ENCODE measurements at places on chromosomes 3 and 15.

GRCh38 chr3:69385723-69386555, at the start of gene FRMD4B:
FRMD4B (minus strand) TSS chr3:69386088; CDS start chr3:69385989, 99 bp downstream.
- peak; percentile 38 for DNase-seq

- no peak for DNase-seq
These were observed 40.2 kb downstream of the IRAK2 start for GRCh38 chr3:10204921-10205320.

DNA sequence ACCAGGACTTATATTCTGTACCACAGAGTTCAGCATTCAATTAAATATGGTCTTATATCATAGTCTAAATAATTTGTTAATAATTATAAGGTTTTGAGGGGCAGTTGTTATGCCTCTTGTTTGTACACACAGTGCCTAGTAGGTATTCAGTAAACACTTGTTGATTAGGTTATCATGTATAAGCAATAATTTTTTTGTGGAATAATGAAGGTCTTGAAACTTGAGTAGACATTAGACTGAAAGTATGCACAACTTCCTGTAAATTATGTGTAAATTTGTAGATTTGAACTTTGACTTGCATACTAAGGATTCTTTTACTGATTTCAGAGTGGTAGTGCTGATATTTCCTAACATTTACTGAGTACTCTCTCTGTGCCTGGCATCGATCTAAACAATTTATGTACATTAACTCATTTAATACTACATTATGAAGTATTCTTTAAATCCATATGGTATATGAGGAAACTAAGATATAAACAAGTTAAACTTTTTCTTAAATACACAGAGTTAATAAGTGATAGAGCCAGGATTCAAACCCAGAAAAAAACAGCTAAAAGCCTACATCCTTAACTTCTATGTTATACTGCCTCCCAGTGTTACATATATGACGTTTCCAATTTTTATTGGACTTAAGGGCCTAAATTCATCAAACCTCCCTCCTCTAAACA, 65.1 kb downstream of the GLCE start:
- no peak for DNase-seq

GRCh38 chr15:94671858-94672532, 440.6 kb downstream of the MCTP2 start:
- peak; percentile 33 for DNase-seq

GRCh38 chr3:45125550-45126026, 20.6 kb downstream of the CDCP1 start:
- DNase-seq = no peak

DNA sequence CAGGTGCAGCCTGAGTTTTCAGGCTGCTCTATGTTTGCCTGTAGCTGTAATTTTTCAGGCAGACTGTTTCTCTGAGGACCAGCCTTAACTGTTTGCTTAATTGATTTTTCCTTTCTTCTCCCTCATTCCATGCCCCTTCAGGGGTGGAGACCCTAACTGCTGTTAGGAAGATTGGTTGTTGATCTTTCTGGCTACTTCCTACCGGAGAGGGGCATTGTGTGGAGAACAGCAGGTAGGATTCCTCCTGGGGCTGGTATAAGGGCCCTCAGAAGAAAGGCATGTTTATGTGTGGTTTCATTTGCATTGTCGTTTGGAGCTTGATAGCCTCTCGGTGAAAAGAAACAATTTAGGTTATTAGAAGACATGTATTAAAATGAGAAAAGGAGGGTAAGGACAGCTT, 56.9 kb upstream of the GOLGA6L2 start:
- DNase-seq = peak; percentile 80

- DNase-seq = peak; percentile 69
These were observed 118.3 kb upstream of the FOXB1 start for GRCh38 chr15:59885832-59886231.

DNA sequence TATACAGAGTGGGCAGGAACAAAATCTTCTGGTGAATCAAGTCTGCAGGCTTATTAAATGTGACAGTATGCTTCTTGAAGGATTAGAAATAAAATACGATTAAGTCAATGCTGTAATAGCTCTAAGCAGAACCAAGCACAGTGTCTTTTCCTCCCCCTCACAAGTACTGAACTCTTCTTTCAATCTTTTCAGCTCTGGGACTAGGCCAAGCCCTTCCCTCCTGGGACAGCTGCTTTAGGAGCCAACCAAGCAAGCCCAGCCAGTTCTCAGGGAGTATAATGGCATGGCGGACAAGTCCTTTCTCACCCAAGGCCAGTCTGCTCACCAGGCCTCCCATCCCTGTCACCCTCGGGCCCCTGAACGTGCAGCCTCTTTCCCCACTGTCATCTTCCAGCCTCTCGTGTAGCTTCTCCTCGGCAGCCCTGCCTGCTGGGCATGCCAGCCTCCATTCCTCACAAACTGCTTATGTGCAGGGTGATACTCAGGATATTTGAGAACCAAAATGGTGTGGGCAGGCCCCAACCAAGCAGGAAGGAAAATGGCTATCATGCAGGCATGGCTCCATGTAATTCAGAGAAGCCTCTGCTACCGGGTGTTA, 8.4 kb upstream of the PPP1R2 start:
- no peak for DNase-seq

- no peak for DNase-seq
These were observed 13.2 kb downstream of the MEGF11 start for GRCh38 chr15:66240240-66240794.

DNA sequence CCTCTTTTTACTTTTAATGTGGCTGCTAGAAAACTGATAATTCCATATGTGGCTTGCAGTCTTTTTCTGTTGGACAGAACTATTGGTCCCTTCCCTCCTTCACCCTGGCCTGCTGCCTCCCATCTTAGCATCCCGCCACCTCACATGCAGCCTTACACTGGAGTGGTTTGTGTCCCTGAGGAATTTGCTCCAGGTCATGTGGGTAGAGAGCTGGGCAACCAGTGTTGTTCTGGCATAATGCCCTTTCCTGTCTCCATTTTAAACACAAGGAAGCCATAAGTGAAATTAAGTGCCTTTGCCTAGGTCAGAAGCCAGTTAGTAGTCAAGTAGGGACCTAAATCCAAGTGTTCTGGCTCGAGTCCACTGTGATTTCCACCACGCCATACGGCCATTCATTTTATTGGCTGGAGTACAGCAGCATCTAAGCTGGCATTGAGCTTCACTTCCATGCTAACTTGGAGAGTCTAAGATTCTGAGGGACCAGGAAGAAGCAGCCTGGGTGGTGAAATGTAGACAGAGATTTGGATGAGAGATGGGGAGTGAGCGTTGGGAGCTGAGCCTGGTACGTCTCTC, 46.0 kb upstream of the PLXNA1 start:
- no peak for DNase-seq

- DNase-seq = no peak
These were observed 422 bp downstream of the LSAMP start for GRCh38 chr3:116444819-116445310.

DNA sequence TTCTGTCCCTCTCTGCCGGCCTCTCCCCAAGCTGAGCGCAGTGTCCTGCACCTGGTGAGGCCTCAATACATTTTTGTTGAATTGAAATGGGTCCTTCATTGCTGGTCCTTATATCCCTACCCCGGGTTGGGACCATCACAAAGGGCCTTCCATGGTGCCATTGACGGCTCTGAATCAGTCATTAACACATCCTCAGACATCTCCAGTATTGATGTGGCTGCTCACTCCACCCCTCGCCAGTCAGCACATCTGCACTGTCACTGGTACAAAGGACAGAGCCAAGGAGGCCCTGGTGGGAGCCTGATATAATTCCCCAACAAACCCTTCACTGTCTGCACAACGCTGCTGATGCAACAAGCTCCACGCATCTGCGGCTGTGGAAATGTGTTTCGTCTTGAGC, 191.6 kb upstream of the TOPAZ1 start:
- no peak for DNase-seq

DNA sequence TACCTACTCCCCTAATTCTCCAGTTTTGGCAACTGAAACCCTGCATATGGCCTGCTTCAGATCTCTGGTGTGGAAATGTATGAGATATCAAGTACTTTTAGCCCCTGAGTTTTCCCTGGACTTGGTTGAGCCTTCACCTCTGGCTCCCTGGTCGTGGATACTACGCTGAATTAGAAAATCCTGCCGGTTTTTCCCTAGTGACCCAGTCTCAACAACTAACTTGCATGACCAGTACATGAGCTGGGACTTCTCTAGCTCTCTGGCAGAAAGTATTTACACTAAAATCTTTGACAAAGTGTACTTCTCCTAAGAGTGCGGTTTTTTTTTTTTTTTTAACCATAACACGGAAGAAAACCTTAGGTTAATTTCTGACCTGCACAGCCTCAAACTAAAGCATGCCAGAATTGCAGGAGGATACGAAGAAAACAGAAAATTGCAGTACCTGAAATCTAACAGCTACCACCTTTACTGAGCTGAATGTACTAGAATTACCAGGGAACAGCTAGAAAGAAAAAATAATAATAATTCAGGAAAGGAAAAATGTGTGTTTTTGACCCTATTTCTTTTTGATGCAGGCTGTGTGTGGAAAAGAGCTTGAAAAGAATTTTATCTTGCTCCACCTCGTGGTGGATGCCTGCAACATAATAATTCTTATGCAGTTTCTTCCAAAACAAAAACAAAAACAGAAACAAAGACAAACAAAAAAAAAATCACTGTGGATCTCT, 165.6 kb downstream of the GMNC start:
- DNase-seq = no peak

DNA sequence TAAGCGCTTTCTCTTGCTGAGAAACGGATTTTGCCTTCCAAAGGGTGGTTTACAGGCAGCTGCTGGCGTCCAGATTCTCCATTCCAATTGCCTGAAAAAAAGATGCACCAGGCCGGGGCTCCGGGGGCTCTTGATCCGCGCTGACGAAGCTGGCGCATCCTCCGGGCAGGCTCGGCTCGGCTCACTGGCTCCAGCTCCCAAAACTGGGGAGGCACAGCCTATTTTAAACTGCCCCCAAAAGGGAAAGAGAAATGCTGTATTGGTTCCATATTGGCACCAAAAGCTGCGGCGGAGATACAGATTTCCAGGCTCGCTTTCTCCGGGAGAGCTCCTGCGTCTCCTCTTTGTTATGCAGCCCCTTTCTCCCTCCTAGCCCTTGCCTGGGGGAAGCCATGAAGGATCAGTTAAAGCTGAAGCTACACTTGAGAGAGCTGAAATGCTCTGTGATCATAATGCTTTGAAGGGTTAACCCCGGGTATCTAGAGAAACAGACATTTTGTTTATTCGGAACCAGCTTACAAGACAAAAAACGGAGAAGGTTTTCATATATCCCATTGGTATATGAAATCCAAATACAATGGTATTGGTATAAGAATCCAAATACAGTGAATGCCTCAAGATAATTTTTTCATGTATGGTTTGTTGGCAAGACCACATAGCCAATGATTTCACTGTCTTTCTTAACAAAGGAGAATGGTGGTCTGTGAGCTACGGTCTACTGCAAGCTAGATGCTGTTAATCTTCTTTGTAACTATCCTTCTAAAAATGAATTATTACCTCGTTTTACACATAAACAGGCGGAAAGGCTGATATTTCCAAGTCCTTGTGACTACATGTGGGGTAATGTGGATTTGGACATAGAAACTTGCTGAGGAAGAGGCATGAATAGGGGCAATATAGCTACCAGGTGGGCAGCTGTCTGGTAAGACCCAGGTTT, 693 bp downstream of the CD200 start:
- peak; percentile 40 for DNase-seq

GRCh38 chr3:41200669-41201021, 1.3 kb downstream of the CTNNB1 start:
- DNase-seq = no peak

- DNase-seq = no peak
These were observed 90.4 kb downstream of the TBC1D2B start for GRCh38 chr15:77986891-77987764.

- no peak for DNase-seq
These were observed 467.2 kb upstream of the AGTR1 start for GRCh38 chr3:148230473-148230872.

DNA sequence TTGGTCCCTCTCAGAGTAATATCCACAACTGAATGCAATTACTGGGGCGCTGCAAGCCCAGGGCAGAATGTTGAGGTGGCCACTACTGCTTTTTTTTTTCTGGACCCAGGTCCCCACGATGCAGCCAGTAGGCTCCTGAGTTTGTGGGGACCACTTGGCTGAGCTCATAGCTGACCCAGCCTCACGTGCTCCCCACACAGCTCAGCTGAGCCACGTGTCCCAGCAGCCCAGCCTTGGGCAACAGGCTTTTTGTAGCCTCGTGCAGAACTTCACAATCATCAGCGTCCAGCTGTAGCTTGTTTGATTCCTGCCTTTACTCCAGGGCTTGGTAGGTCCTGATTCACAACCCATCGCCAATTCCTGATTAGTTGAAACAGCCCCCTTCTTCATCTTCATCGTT, 117.3 kb downstream of the ETFA start:
- no peak for DNase-seq

DNA sequence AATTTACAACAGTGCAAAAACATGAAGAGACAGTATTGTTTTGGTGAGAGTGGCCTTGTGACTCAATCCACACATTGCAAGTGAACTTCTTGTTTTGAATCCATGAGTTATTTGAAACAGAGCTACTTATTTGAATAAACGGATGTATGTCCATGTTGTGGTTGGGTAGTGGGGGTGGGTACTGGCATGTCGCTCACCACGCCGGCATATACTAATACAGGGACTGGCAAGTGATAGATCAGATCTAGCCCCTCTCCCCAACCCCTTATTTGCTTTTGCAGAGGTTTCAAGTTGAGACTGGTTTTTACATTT, 83.8 kb downstream of the EDEM1 start:
- no peak for DNase-seq

DNA sequence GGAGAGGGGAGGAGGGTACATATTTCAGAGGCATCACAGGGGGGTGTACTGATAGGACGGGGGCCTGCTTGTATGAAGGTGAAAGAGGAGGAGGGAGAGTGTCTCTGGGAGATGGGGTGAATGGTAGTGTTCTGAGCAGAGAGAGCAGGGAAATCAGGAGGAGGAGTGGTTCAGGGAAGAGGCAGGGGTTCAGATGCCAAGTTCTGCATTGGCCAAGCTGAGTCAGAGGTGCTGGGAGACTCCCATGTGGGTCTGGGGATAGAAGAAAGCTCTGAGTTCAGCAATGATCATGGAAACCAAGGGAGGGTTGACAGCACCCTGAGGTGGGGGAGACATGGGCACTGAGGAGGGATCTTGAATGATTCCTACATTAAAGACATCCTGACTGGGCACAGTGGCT, 3.0 kb downstream of the CYP8B1 start:
- DNase-seq = no peak

DNA sequence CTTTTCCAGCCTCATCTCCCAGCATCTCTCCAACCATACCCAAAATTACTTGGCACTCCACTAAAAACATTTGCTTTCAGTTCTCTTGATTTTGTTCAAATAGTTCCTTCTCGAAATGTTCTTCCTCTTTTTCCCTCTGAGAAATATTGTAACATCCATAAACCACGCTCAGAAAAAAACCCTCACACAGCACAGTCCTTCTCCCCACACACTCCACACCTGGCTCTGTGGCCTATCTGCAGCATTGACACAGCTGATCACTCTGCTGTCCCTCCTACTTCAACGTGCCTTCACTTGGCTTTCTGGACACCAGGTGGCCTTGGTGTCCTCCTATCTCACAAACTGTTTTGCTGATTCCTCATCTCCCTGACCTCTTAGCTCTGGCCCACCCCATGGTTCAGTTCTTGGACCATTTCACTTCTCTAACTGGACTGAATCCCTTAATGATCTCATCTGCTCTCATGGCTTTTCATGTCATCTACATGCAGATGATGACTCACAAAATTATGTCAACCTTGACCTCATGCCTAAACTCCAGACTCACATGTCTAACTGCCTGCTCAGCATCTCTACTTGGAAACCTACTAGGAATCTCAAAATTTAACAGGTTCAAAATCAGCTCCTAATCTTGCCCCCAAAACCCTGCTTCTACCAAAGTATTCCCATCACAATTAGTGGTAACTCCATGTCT, 93.3 kb downstream of the TRIM42 start:
- DNase-seq = no peak

All from NCI-H345 (cell line).